ENCODE measurements at places on chromosomes 5 and 9. TPM values are rescaled to one million over a fixed set of nuclear protein-coding genes. Genes with fewer than 3 reads are reported as not detected.

DNA sequence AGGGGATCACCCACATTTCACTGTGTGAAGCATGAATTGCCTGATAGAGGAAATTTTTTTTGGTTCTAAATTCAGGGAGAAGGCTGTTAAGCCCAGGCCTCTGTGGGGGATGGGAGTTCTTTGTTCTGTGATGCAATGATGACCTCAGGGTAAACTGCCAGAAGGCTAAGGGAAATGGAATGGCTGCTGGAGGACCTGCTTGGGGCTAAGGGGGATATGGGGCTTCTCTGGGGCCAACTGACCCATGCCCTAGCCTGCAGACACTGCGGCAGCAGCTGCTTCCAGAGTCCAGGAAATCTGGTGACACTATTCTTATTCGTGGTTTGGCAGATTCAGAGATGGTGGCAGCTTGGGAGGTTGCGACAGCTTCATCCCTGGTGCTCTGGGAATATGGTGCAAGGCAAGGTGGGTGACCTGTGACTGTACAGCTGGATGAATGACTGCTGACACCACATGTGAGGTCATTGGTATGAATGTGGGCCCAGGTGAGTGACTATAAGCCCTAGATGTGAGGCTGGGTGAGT, 30.3 kb downstream of the VCP start:
- no peak for DNase-seq

DNA sequence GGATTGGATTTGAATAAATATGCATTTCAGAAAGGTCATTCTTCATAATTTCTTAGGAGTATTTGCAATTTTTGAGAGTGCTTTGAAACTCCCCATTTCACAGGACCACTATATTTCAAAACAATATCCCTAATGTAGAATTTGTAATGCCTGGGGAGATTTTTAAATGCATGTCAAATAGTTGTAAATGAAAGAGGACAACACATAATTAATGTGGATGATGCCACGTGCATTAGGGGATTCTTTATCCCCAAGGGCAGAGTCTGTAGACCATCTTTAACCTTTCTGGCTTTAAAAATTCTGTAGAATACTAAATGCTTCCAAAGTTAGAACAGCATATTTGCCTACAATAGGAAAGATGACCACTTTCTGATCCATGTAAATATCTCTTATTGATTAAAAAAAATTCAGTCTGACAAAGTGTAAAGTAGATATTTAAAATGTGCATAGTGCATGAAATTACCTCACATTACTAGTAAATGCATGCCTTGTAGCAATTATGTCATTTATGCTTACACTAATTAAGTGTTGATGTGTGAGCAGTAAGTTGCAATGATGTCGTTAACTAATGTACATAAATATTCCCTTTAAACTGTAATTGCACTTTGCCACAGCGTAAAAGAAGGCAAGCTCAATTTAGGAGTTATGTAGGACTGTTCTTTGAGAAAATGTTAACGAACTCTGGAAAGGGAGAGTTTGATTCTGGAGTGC, 416.1 kb downstream of the PSAT1 start:
- DNase-seq = no peak

- no peak for DNase-seq
These were observed 41.7 kb downstream of the RETREG1 start for GRCh38 chr5:16574789-16575721.

GRCh38 chr5:21709770-21710169, 1143.4 kb downstream of the CDH12 start:
- DNase-seq = no peak

DNA sequence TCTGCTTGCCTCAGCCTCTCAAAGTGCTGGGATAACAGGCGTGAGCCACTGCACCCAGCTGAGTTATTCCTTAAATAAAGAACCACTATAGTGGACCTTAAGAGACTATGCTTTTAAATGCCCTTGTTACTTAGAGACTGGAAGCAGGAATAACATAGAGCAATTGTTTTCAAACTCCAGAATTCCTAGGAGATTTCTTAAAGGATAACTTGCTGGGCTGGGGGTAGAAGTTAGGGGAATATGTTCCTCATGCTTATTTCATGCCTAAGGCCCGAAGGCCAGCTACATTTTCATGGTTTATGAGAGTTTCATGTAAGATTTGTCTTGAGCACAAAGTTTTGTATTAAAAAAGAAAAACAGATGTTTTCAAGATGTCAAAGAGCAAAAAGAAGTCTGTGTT, 48.2 kb downstream of the CSNK1A1 start:
- no peak for DNase-seq

DNA sequence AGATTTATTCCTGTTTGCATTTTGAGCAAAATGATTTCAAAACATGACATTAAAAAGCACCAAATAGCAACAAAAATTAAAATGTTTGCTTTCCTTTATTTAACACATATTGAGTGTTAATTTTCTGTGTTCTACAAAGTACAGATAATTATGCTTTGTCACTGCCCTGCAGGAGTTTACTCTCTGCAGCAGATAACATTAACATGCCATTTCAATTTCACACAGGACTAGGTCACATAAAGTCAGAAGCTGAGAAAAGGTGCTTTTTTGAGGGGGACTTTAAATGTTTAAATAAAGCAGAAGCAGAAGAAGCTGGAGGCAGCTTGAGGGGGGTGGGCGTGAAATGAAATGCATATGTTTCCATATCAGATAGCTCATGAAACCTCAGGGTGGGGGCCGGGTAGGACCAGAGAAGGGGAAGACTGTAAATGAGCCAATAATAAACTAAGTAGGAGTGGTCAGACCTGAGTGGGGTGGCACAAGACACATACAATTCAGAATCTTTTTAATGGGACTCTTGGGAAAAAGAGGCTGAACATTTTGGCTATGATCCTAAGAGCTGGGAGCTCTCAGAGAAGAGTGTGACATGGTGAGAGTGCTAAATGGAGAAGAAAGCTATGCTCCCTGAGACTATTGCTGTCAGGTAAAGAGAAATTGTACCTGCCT, 387.5 kb downstream of the FAM170A start:
- no peak for DNase-seq

DNA sequence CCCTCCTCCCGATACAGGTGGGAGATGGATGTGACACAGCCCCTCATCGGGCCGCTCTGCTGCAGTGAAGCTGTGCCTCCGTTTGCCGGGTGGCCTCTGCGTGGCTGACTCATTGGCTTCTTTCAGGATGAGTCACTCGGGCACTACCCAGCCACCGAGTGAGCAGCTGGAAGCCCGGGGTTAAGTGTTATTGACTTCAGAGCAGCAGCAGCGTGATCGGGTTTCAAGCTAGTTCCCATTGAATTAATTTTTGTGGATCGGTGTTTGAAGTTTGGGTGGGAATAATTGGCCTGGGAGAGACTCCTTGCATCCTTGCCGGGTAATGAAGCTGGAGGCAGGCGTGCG, 266.4 kb upstream of the IRX4 start:
- no peak for DNase-seq

DNA sequence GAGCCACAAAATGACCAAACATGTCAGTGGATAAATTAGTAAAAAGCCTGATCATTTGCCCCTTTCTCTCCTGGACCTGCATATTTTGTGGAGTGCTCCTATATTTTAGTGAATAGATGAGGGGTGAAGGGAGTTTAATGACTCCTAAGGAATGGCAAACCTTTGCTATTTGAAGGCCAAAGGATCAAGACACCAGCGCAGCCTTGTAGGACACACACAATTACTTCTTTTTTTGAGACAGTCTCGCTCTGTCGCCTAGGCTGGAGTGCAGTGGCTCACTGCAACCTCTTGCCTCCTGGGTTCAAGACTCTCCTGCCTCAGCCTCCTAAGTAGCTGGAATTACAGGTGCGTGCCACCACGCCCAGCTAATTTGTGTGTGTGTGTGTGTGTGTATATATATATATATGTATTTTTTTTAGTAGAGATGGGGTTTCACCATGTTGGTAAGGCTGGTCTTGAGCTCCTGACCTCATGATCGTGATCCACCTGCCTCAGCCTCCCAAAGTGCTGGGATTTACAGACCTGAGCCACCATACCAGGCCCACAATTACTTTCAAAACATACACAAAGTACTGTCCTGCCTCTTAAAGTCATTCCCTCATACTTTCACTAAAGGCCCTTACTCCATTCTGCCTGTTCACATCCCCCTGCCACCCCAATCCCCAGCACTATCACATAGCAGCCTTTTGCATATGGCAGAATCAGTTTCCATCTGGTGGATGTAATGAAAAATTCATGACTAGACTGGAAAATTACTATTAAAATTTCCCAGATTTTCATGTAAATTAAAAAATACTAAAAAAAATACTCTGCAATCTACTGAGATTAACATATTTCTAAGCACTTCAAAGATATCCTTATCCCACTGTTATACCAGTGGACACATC, 60.4 kb downstream of the CSNK1A1 start:
- no peak for DNase-seq

Gene ZNF618
- total RNA-seq = 78.9 TPM

Gene GBA2
- total RNA-seq = 83.9 TPM

Gene PRUNE2
- total RNA-seq = 3.5 TPM

Measured in mesothelial cell of epicardium (in vitro differentiated cells).